Activated CD8-positive, alpha-beta T cell treated with anti-CD3 and anti-CD28 coated beads for 36 hours (primary cell): ENCODE measurements at places on chromosomes 1 and 21. TPM values are rescaled to one million over a fixed set of nuclear protein-coding genes. Genes with fewer than 3 reads are reported as not detected.

- H3K36me3 ChIP-seq = peaks cover 9% of the 10 kb centered on the region
- no peak overlapping the region for H3K27ac ChIP-seq
- H3K27me3 ChIP-seq = no peaks in the 10 kb centered on the region
- H3K4me3 ChIP-seq = no peak overlapping the region
These were observed 31.4 kb downstream of the EPS15 start for GRCh38 chr1:51487628-51488027.

DNA sequence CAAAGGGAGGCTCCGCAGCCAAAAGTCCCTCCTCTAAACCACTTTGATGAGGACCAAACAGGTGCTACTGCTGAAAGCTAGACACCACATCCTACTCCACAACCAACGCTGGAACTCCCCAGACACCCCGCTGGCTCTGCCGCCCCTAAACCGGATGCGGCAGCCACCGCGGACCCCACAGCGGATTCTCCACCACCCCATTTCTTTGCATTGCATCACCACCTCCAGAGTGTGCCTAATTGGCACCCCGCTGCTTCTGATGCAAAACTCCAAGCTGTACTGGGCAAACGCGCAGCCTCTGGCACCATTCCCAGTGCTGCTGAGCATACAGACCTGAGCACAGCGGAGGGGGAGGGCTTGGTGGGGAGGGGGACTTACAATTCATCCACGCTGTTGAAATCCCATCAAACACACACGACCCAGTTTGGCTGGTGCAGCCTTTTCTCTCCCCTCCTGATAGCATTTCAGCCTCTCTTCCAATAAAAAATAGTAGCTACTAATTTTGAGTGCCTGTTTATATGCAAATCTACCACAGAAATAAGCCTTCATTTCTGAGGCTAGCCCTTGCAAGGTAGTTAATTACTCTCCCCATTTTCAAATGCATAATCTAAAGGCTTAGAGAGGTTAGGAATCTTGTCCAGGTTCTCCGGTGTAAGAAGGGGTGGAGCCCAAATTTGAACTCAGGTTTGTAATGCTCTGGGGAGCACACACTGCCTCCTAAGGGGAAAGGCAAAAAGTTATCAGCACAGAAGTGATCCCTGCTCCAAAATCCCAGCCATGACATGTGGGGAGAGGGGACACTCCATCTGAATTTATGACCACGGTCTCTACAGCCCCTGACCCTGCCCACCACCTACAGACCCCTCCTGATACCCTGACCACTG lies 12.2 kb upstream of the RGS16 start:
- DNase-seq = peak; percentile 94
- peak overlapping the region; percentile 77 for H3K4me3 ChIP-seq
- H3K36me3 ChIP-seq = peaks cover 7% of the 10 kb centered on the region

- peaks cover 5% of the 10 kb centered on the region for H3K4me1 ChIP-seq
- DNase-seq = no peak
- H3K4me3 ChIP-seq = no peak overlapping the region
- H3K36me3 ChIP-seq = peaks cover 13% of the 10 kb centered on the region
These were observed 74.3 kb upstream of the MORC3 start for GRCh38 chr21:36245649-36246048.

- no peaks in the 10 kb centered on the region for H3K36me3 ChIP-seq
- H3K27me3 ChIP-seq = peaks cover 5% of the 10 kb centered on the region
- no peaks in the 10 kb centered on the region for H3K4me1 ChIP-seq
- H3K27ac ChIP-seq = no peak overlapping the region
- no peak overlapping the region for H3K4me3 ChIP-seq
- DNase-seq = no peak
These were observed 375.7 kb downstream of the KCNH1 start for GRCh38 chr1:210758261-210758660.

DNA sequence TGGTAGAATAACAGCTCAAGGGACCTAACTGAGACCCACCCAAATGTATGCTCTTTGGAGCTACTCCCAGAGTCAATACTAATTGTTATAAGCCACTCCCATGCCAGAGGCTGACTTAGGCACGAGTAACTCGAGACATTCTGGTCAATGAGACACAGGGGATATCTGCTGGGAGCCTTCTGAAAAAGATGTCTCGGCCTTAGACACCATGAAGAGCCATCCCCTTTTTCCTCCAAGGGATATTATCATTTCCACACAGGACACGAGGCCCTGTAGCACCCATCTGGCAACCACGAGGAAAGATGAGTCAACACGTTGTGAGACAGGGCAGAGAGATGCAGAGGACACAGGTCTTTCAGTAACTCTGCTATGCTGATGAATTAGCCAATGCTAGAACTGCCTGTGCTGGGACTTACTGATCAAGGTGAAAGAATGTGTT lies 30.7 kb downstream of the ITPKB start:
- H3K27ac ChIP-seq = peak overlapping the region; percentile 99
- DNase-seq = peak; percentile 63
- no peaks in the 10 kb centered on the region for H3K27me3 ChIP-seq
- H3K4me3 ChIP-seq = peak overlapping the region; percentile 61
- H3K36me3 ChIP-seq = peaks cover 62% of the 10 kb centered on the region

Gene FTCD
- 0.85 TPM for total RNA-seq

Gene ARMH1
- total RNA-seq = 165 TPM

Gene CYP4A11
- not detected for total RNA-seq
